ENCODE measurements at places on chromosomes 1 and 21.

DNA sequence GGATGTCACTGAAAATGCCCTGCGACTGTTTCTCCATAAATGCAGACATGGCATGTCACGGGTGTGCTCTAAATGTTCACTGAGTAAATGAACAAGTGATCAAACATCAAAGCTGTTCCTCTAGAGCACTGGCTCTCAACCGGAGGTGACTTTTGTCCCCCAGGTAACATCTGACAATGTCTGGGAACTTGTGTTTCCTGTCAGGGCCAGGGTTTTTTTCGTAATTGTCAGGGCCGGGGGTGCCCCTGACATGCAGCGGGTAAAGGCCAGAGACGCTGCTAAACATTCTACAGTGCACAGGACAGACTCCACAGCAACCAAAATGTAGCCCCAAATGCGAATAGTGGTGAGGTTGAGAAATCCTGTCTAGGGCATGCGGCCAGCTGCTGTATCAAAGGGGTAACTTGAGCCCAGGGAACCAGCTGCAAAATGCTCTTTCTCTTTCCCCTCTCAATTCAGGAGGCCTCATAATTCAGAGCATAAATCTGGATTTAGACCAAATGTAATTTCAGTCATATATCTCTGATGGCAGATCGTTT lies 2.0 kb downstream of the ALDH4A1 start:
- DNase-seq, result no peak

DNA sequence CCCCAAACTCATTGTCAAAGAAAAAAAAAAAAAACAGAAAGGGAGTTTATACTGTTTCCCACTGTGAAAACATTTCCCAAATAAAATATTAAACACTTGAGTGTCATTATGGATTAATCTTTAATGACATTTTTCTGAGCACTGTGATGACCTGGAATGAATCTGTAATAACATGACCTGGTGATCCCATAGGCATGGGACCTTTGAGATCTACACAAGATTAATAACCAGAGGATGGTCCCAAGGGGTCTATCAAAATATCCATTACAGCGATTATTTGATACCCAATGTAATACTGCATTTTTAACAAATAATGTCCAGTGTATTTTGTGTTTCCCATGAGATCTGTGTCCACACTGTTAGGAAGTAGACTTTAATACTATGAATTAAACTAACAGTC lies 32.4 kb upstream of the NCAM2 start:
- no peak for DNase-seq

DNA sequence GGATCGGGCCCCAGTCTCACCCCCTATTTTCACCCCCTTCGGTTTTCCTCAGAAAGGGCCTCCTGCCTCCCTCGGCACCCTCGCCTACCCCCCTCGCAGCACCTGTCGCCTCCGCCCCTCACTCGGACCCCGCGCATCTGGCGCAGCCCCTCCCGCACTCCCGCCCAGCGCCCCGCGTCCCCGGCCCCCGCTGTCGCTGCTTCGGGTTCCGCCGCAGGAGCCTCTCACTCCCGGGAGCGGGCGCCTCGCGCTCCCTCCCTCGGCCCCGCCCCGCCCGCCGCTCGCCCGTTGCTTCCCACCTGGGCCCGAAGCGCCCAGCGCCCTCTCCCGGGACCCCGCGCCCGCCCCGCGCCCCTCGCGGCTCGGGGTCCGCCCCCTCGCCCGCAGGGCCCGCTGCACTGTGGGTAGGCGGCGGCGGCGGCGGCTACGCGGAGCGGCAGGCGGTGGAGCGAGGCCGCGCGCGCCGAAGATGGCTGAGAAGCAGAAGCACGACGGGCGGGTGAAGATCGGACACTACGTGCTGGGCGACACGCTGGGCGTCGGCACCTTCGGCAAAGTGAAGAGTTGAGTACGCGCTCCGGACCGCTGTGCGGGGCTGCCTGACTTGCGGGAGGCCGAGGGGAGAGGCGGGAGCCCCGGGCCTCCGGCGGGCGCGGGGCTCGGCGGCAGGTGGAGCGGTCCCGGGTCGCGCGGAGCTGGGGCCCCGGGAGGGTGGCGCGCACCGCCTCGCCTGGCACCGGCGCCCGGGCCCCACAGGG lies at the start of gene PRKAA2:
PRKAA2 (plus strand) TSS at position 396 of the 758 bp plus-strand sequence; CDS start at position 470, 74 bp downstream.
- no peak for DNase-seq

GRCh38 chr1:3626025-3626424 lies 1.2 kb downstream of the TPRG1L start:
- DNase-seq, result no peak

- DNase-seq, result no peak
These were observed 28.7 kb downstream of the PDE4B start for GRCh38 chr1:65821386-65821785.

- DNase-seq, result no peak
These were observed 55.0 kb downstream of the NFASC start for GRCh38 chr1:204925701-204926100.

GRCh38 chr1:35835398-35835797 lies 27.6 kb downstream of the AGO4 start:
- no peak for DNase-seq
